T1000 (cell line): ENCODE measurements at places on chromosomes 5 and 9.

- DNase-seq = no peak
These were observed 176.9 kb downstream of the RAB3C start for GRCh38 chr5:58759745-58760144.

- no peak for DNase-seq
These were observed 13.6 kb upstream of the SPATA31E1 start for GRCh38 chr9:87869082-87869481.

GRCh38 chr5:138107213-138107612 is 23.4 kb downstream of the WNT8A start:
- no peak for DNase-seq

DNA sequence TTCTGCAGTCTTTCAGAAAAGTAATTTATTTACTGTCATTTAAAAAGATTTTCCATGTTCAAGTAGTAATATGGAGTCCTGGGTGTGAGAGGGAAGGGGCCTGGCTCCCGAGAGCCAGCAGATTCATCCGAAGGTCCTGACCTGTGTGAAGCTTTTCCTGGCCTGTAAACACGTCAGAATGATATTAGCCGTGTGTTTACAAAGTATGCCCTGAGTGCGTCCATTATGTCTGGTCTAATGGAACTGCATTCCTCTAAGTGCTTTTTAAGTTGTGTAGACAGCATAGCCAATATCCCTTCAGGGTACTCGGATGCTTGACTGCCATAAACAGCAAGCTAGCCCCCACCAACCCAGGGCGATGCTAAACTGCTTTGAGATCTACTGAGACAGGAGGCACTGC is 495.2 kb downstream of the AGTPBP1 start:
- no peak for DNase-seq

- DNase-seq = no peak
These were observed 8.1 kb downstream of the ZNF622 start for GRCh38 chr5:16457451-16457850.

- peak; percentile 16 for DNase-seq
These were observed 823 bp downstream of the ST6GALNAC6 start for GRCh38 chr9:127898433-127899127.

- no peak for DNase-seq
These were observed 220.5 kb downstream of the SH3GL2 start for GRCh38 chr9:17799369-17799768.

DNA sequence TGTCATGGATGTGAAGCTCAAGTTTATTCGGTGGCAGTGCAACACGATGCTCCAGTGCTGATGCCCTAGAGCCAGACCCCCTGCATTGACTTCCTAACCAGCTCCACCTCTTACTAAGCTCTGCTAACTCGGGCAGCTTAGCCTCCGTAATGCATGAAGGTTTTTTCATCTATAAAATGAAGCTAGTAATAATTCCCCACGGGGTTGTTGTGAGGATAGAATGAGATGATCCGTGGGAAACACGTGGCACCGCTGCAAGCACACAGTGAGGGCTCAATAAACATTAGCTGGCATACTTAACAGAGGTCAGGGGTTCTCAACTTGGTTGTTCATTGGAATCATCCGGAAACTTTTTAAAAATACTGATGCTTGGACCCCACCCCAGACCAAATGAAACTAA is 6.8 kb downstream of the ENC1 start:
- DNase-seq = no peak

- no peak for DNase-seq
These were observed 16.1 kb upstream of the FAM174A start for GRCh38 chr5:100519075-100519474.

- DNase-seq = no peak
These were observed 221.2 kb upstream of the ANKH start for GRCh38 chr5:15092801-15093200.

GRCh38 chr9:136220017-136220729 is 15.2 kb upstream of the LHX3 start:
- DNase-seq = peak; percentile 37

DNA sequence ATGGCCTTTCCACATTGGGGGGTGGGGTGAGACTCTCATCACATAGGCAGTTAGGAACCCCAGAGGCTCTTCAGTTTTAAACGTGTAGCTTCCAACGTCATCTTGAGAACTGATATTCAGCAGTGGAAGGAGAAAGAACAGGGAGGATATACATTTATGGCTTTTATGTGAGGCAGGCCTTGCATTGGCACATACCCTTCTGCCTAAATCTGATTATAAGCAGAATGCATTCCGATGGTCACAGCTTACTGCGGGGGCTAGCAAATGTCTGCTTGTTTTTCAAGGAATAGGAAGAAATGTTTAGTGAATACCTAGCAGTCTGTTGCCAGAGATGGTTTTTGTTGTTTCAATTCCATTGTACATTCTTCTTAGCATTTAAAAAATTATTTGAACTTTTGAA is 98.9 kb upstream of the DHFR start:
- DNase-seq = no peak

DNA sequence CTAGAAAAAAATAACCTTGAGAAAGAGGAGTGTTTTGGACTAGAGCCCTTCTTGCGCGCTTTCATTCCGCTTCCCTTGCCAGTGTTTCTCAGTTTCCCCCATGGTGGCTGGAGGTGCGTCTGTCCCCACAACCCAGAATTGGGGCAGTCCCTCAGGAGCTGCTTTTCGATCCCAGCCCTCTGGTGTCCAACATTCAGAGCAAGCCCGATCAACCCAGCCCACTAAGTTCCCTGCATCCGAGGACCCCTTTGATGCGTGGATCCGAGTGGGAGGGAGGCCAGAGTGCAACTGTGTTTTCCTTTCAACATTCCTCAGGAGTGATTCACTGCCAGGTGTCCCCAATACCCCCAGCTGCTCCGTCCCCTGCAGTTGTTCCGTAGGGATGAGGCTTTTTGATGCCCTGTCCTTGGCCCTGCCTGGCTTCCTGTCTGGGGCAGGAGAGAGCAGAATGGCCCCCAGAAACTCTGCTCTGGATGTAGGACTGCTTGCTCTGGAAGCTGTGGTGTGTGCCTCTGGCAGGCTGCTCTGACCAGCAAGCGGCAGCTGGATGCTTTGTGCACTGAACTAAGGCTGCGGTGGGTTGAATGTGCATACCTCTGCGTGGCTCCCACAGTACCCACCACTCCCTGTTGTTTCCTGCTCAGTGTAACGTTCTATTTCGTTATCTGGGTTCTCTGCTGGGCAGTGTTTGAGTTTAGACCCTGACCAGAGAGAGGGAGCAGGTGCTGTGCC is 117.5 kb downstream of the BOD1 start:
- no peak for DNase-seq

- no peak for DNase-seq
These were observed 72.1 kb downstream of the LRSAM1 start for GRCh38 chr9:127523312-127523851.

GRCh38 chr5:173318881-173319620 is 9.2 kb downstream of the STC2 start:
- no peak for DNase-seq

DNA sequence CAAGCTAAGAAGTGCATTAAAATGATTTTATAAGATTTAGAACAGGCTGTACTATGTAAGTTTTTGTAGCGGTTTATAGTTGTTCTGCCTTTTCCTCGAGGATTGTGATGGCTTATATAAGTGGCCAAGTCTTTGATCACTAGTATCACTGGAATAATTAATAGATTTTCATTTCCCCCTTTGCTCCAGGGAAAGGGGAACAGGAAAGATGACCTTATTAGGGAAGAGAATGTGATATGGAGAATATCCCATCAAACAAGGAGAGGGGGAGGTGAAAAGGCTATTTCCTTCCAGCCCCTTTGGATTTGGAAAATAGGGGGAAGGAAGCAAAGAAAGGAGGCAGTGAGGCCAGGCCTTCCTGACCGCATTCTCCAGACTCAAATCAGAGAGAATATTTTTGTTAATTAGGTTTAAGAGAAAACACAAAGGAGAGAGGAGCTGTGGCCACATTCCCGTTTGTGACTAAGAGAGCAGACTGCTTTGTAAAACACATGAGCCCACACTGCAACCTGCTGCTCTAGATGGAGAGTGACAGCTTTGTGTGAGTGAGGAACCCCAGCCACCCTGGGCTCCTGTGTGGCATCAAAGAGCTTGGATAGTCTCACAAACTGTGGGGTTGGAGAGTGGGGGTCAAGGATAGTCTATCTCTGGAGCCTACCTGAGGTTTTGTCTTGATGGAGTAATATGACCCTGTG is 359.5 kb downstream of the DTWD2 start:
- no peak for DNase-seq

GRCh38 chr5:126636956-126637355 is 36.2 kb downstream of the PHAX start:
- no peak for DNase-seq

DNA sequence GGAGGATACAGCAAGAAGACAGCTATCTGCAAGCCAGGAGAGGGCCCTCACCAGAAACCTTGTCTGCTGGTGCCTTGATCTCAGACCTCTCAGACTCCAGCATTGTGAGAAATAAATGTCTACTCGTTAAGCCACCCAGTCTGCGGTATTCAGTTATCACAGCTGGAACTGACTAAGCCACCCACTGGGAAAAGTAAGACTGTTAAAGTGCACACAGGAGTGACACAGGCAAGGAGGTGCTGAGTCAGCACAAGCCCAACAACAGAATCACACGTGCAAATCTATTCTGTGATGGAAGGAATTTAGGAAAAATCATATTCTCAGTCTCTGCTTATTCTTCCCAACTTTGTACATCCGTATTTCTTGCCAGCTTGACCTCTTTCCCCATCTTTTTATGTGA is 200.0 kb downstream of the NR2F1-AS1 start:
- DNase-seq = no peak

- no peak for DNase-seq
These were observed 34.0 kb downstream of the TNFSF15 start for GRCh38 chr9:114771889-114772288.
